ENCODE measurements at places on chromosomes 1 and 21.

DNA sequence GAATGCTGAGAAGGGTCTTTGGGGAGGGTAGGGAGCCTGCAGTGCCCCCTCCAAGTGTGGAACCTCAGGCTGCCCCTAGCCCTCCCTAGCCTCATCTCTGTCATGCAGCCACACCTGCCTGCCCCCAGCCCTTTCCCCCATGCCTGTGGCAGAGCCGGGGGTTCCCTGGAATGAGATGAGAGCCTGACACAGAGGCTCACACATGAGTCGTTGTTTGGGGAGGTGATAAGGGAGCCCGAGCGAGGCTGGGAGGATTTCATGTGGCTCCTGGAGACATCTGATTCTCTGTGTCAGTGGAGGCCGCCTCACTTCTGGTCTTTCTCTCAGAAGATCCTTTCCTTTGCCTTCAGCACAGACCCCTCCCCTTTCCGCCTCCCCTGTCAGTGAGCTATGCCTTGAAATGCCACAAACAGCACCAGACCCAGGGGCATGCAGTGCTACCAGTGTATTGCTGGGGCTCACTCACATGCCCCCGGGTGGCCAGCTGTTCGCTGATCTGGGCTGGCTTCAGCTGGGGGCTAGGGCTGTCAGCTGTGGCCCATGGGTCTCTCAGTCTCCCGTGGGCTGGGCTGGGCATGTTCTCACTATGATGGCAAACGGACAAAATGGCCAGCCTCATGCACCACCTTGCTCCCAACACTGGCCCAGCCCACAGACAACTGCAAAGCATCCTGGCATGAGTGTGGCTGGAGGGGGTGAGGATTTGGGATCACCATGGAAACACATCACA is 102.6 kb downstream of the AJAP1 start:
- no peak for DNase-seq

GRCh38 chr1:86296305-86297205 is 99.6 kb downstream of the ODF2L start:
- no peak for DNase-seq

GRCh38 chr1:84298328-84298683 is 3.2 kb upstream of the SAMD13 start:
- DNase-seq = peak; percentile 14

- DNase-seq = no peak
These were observed 22.1 kb downstream of the IFFO2 start for GRCh38 chr1:18934205-18935000.

GRCh38 chr1:184753608-184754475 is 816 bp downstream of the EDEM3 start:
- DNase-seq = peak; percentile 68

DNA sequence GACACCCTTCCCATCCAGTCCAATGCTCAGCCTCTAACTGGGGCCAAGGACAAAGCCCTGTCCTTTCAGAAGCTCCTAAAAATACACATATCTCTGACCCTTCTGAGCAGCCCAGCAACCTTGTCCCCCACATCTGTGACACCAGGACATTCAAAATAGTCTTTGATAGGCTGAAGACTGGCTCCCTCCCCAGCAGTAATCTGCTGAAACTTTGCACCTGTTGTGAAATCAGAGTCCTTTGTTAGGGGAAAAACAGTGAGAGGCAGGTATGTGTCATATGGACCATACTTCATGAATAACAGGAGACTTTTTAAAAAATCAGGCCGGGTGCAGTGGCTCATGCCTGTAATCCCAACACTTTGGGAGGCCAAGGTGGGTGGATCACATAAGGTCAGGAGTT is 82.4 kb upstream of the VAMP3 start:
- no peak for DNase-seq

DNA sequence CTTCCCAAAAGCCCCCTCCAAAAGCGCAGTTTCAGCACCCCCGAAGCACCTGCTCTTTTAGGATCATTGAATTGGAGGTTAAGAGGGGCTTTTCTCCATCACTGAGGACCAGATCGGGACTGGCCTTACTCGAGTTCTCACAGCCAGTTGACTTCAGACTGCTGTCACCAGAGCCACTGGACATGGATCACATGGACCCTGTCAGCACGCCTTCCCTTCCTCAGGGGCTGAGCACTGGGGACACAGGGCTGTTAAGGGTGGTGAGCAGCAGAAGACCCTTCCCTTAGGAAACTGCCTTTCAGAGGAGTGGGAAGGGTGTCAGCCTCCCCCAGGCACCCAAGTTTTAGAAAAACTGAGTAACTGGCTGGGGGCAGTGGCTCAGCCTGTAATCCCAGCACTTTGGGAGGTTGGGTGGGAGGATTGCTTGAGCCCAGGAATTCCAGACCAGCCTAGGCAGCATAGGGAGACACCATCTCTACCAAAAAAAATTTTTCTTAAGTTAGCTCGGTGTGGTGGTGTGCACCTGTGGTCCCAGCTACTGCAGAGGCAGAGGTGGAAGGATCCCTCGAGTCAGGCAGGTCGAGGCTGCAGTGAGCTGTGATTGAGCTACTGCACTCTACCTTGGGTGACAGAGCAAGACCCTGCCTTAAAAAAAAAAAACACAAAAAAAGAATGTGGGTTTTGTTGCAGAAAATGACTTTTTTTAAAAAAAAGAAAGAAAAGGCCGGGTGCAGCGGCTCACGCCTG is 584 bp upstream of the FGR start:
- no peak for DNase-seq

GRCh38 chr1:78617615-78618026 is 2.6 kb upstream of the IFI44L start:
- DNase-seq = peak; percentile 39

- DNase-seq = no peak
These were observed 17.0 kb downstream of the TNNT2 start for GRCh38 chr1:201360486-201360885.

DNA sequence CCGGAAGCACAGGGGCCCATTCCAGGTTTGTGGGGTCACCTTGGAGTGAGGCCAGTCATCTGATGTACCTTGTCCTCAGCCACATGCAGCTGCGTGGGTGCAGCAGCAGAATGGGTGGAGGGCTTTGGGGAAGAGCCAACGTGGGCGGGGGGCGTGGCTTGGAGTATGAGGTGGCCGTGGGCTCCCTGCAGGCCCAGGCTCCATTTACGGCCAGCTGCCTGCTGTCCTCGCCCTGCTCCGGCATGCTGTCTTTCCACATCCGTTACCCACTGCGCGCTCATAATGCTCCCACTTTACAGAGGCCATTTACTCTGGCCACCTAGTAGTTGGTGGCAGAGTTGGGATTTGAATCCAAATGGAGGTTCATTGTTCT is 27.8 kb upstream of the TINAGL1 start:
- no peak for DNase-seq

Measured in CD8-positive, alpha-beta T cell (primary cell).